ENCODE measurements at places on chromosomes 7 and 10. TPM values are rescaled to one million over a fixed set of nuclear protein-coding genes. Genes with fewer than 3 reads are reported as not detected.

The PDSS1 gene
- 13.2 TPM for total RNA-seq

The INA gene
- total RNA-seq, result not detected

The CPXM2 gene
- 4.1 TPM for total RNA-seq

The CLDN3 gene
- not detected for total RNA-seq

The ACSM6 gene
- not detected for total RNA-seq

The ZNF680 gene
- total RNA-seq, result 13.2 TPM

The LLCFC1 gene
- not detected for total RNA-seq

The C10orf105 gene
- not detected for total RNA-seq

The ACTL6B gene
- total RNA-seq, result not detected

The ADAM8 gene
- 1.0 TPM for total RNA-seq

The DRGX gene
- not detected for total RNA-seq

The SPDYE3 gene
- total RNA-seq, result not detected

The CUBN gene
- total RNA-seq, result 0.82 TPM

DNA sequence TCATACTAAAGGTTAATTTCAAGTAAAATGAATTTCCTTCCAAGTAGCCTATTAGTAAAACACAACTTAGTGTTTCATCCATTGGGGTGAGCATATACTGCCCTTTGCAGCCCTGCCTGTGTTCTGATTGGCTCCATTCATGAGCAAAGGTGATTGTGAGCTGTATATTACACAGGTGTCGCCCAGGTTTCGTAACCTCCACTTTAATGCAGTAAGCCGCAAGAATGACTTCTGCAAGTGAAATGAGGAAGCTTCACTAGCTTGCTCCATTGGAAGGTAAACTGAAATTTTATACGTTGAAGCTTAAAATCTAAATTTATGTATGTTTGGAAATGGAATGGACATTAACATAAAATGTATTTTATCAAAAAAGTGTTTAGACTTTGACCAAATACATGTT, 24.4 kb downstream of the MTURN start:
- no peaks in the 10 kb centered on the region for H3K27me3 ChIP-seq
- peaks cover 6% of the 10 kb centered on the region for H3K36me3 ChIP-seq
- no peak for DNase-seq
- H3K4me3 ChIP-seq, result no peak overlapping the region
- H3K27ac ChIP-seq, result no peak overlapping the region

DNA sequence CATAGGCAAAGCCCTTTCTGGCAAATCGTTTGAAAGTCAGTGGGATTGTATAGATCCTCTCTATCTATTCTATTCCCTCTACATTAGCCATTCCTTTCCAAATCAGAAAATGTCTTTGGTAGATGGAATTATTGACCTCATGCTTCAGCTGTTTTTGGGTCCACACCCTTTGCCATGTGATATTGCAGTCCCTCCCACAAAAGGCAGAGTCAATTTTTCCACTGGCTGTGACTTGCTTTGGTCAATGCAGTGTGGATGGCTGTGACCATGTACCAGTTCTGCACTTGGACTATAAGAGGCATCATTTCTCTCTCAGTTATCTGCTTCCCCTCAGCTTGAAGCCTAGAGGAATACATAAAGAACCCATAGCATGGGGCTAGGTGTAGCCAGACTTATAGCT, 332.9 kb downstream of the PTEN start:
- no peak for DNase-seq
- H3K4me3 ChIP-seq, result no peak overlapping the region
- no peaks in the 10 kb centered on the region for H3K27me3 ChIP-seq
- H3K36me3 ChIP-seq, result no peaks in the 10 kb centered on the region
- no peak overlapping the region for H3K27ac ChIP-seq

GRCh38 chr7:65927489-65928448, 54.2 kb downstream of the GUSB start:
- H3K27ac ChIP-seq, result no peak overlapping the region
- H3K4me1 ChIP-seq, result peaks cover 16% of the 10 kb centered on the region
- DNase-seq, result no peak
- H3K36me3 ChIP-seq, result no peaks in the 10 kb centered on the region

DNA sequence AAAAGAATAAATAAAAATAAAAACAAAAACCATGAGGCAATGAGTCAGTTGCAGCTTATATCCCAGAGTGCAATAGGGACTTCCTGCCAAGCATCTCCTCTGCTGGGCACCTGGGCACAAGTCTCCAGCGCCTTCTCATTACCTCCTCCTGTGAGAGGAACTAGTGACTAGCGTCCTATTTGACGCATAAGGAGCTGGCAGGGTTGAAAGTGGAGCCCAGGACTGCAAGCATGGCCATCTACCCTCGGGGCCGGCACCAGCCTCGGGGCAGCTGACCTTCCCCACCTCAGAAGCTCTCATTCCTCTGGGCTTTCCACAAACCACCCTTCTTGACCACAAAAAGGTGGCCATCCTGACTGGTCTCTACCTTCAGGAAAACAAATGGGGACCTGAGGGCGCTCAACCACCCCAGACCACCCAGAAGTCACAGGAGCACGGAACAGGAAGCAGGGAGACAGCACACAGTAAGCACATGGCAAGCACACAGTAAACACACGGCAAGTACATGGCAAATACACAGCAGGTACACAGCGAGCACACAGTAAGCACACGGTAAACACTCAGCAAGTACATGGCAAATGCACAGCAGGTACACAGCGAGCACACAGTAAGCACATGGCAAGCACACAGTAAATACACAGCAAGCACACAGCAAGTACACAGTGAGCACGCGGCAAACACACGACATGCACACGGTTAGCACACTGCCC, 19.1 kb downstream of the CTBP2 start:
- DNase-seq, result peak; percentile 57
- H3K36me3 ChIP-seq, result no peaks in the 10 kb centered on the region
- no peak overlapping the region for H3K4me3 ChIP-seq
- H3K27me3 ChIP-seq, result no peaks in the 10 kb centered on the region
- peak overlapping the region; percentile 73 for H3K27ac ChIP-seq

DNA sequence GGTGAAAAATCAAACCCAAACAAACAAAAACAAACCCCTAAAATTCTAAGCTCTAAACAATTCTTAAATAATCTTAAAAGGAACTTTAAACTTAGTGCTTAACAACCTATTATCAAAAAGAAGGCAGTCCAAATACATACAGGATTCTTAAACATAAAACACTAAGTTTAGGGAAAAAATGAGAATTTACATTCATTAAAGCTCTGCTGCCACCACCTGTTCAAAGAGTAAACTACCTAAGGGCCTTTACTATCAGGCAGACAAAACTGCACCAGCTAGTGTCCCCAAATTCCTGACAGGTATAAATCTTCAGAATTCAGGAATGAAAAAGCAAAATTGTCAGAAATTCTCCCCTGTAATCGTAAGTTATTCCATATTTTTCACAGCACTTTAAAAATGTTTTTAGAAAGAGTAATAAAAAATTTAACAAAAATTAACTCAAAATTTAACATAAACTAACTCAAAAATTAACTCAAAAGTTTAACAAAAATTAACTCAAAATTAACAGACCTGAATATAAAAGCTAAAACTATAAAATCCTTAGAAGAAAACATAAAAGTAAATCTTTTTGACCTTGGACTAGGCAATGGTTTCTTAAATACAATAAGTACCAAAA, 55.1 kb downstream of the PDZD8 start:
- DNase-seq, result no peak
- no peaks in the 10 kb centered on the region for H3K36me3 ChIP-seq
- no peaks in the 10 kb centered on the region for H3K4me1 ChIP-seq
- no peak overlapping the region for H3K4me3 ChIP-seq

GRCh38 chr10:77626266-77626935, 11.2 kb downstream of the KCNMA1 start:
- H3K4me1 ChIP-seq, result peaks cover 44% of the 10 kb centered on the region
- H3K27ac ChIP-seq, result no peak overlapping the region
- no peak overlapping the region for H3K4me3 ChIP-seq

- peak overlapping the region; percentile 50 for H3K27ac ChIP-seq
- peaks cover 4% of the 10 kb centered on the region for H3K4me1 ChIP-seq
- no peak for DNase-seq
- H3K36me3 ChIP-seq, result no peaks in the 10 kb centered on the region
Measured at GRCh38 chr7:4879396-4880081, 4.0 kb downstream of the RADIL start.

DNA sequence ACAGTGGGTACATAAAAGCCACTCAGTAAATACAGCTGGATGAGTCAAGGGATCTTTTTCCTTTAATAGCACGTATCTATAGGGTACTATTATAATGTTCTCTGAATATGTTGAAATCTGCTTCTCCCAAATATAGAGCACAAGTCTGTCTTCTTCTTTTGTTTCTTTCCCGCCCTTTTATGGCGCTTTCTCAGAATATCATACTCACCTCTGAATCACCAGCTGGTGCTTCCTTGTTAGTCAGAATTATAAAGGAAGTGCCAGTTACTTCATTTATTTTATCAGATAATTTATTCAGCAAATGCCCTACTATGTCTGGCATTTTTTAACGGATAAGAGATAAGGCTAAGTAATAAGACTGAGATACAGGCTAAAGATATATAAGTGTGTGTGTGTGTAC, 772.9 kb downstream of the SORCS3 start:
- H3K27me3 ChIP-seq, result no peaks in the 10 kb centered on the region
- H3K4me1 ChIP-seq, result no peaks in the 10 kb centered on the region
- no peaks in the 10 kb centered on the region for H3K36me3 ChIP-seq
- DNase-seq, result no peak
- no peak overlapping the region for H3K4me3 ChIP-seq

- no peak overlapping the region for H3K4me3 ChIP-seq
- H3K4me1 ChIP-seq, result no peaks in the 10 kb centered on the region
- no peak overlapping the region for H3K27ac ChIP-seq
- H3K27me3 ChIP-seq, result no peaks in the 10 kb centered on the region
Measured at GRCh38 chr7:42219447-42219846, 17.6 kb downstream of the GLI3 start.

DNA sequence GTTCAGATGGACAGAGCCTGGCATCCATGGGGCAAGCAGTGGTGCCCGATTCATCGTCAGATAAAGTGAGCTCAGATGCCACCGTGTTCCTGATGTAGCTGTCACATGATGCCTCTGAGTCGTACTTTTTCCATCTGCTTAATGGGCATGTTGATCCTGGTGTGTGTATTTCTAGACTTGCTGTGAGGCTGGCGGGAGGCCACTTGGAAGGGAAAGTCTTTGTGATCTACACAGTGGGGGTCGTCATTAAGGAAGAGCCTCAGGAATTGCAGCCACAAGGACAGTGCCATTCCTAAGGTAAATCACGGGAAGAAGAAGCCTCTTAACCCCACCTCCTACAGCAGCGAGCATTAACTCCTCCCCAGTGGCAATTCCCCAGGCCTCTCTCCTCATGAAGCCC, 63.0 kb downstream of the RGS10 start:
- no peak overlapping the region for H3K4me3 ChIP-seq
- no peaks in the 10 kb centered on the region for H3K36me3 ChIP-seq
- no peak for DNase-seq
- H3K27me3 ChIP-seq, result peaks cover 16% of the 10 kb centered on the region
- no peaks in the 10 kb centered on the region for H3K4me1 ChIP-seq

- H3K4me3 ChIP-seq, result no peak overlapping the region
- H3K27ac ChIP-seq, result no peak overlapping the region
- no peaks in the 10 kb centered on the region for H3K27me3 ChIP-seq
- H3K4me1 ChIP-seq, result no peaks in the 10 kb centered on the region
- DNase-seq, result no peak
- no peaks in the 10 kb centered on the region for H3K36me3 ChIP-seq
Measured at GRCh38 chr7:32108651-32109050, 38.4 kb upstream of the PDE1C start.

DNA sequence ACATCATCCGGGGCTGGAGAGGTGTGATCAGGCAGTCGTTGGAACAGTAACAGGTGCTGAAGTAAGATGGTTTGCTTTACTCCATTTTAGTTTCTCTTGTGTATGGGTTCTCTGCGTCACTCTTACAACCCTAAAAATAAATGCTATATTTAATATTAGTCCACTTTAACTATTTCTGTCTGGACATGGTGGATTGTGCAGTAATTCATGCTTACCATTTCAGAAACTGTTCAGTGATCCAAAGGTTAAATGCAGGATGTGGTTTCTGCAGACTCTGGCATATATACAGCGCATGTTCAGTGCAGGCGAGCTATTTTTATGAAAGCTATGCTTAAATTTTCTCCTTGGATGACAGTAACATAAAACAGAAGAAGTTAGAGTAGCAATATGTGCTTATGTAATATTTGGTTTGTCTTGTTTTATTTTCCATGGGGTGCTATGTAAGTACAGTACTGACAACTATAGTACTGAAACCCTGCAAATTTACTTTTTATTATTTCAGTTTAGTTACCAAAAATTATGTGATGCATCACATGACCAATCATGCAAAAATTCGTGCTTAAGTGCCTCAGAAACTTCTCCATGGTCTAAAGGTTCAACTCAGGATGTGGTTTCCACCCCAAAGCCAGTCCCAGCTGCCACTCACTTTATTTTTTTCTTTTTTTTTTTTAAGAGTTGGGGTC, 46.6 kb upstream of the GRID1 start:
- H3K27ac ChIP-seq, result no peak overlapping the region
- no peaks in the 10 kb centered on the region for H3K27me3 ChIP-seq
- H3K4me3 ChIP-seq, result no peak overlapping the region
- no peaks in the 10 kb centered on the region for H3K4me1 ChIP-seq
- DNase-seq, result no peak

- no peaks in the 10 kb centered on the region for H3K4me1 ChIP-seq
- no peaks in the 10 kb centered on the region for H3K36me3 ChIP-seq
- H3K27me3 ChIP-seq, result peaks cover 15% of the 10 kb centered on the region
- H3K4me3 ChIP-seq, result peak overlapping the region; percentile 93
- DNase-seq, result no peak
Measured at GRCh38 chr10:22712956-22713852, 1.2 kb downstream of the PIP4K2A start.

- no peaks in the 10 kb centered on the region for H3K4me1 ChIP-seq
- H3K27me3 ChIP-seq, result no peaks in the 10 kb centered on the region
- no peak overlapping the region for H3K27ac ChIP-seq
Measured at GRCh38 chr10:36736311-36736710, 389.1 kb upstream of the ANKRD30A start.

GRCh38 chr7:40403703-40404476, 269.1 kb downstream of the SUGCT start:
- H3K27me3 ChIP-seq, result no peaks in the 10 kb centered on the region
- H3K4me1 ChIP-seq, result no peaks in the 10 kb centered on the region
- H3K4me3 ChIP-seq, result no peak overlapping the region
- no peak for DNase-seq

GRCh38 chr7:73815436-73815835, 15.4 kb upstream of the CLDN4 start:
- no peak for DNase-seq
- no peak overlapping the region for H3K4me3 ChIP-seq
- no peak overlapping the region for H3K27ac ChIP-seq
- no peaks in the 10 kb centered on the region for H3K36me3 ChIP-seq
- no peaks in the 10 kb centered on the region for H3K4me1 ChIP-seq
- no peaks in the 10 kb centered on the region for H3K27me3 ChIP-seq

GRCh38 chr7:141872931-141873330, 31.6 kb upstream of the PRSS37 start:
- no peak overlapping the region for H3K27ac ChIP-seq
- no peaks in the 10 kb centered on the region for H3K4me1 ChIP-seq
- no peaks in the 10 kb centered on the region for H3K27me3 ChIP-seq

DNA sequence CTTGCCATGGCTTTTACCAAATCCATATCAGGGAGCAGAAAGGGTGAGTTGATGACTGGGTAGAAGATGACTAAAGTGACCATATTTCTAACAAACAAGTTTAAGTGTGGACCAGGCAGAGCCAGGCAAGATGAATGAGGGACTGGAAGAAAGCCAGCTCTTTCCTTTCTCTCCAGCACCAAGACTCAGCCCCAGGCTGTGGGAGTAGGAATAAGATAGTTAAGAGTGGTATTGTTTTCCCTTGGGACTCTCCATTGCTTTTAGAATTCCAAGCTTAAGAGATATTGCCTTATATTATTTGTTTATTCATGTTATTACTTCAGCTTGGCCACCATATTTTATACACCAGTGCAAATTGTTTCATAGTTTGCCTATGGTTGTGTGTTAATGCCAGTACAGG, 28.8 kb upstream of the TSPAN33 start:
- H3K4me3 ChIP-seq, result no peak overlapping the region
- no peaks in the 10 kb centered on the region for H3K36me3 ChIP-seq
- H3K27ac ChIP-seq, result no peak overlapping the region
- no peaks in the 10 kb centered on the region for H3K4me1 ChIP-seq
- H3K27me3 ChIP-seq, result no peaks in the 10 kb centered on the region

Measured in gastrocnemius medialis (tissue), 4 donors.